ENCODE measurements at places on chromosomes 7 and 10. TPM values are rescaled to one million over a fixed set of nuclear protein-coding genes. Genes with fewer than 3 reads are reported as not detected.

SFTPA1 gene
- not detected for polyA plus RNA-seq

TEX47 gene
- polyA plus RNA-seq, result not detected

FKBP6 gene
- 0.10 TPM for polyA plus RNA-seq

HIP1 gene
- 6.4 TPM for polyA plus RNA-seq

TMEM176A gene
- 62.0 TPM for polyA plus RNA-seq

NYAP1 gene
- polyA plus RNA-seq, result not detected

HTR5A gene
- polyA plus RNA-seq, result not detected

ZNF33A gene
- polyA plus RNA-seq, result 9.9 TPM

FAM25A gene
- not detected for polyA plus RNA-seq

DNA sequence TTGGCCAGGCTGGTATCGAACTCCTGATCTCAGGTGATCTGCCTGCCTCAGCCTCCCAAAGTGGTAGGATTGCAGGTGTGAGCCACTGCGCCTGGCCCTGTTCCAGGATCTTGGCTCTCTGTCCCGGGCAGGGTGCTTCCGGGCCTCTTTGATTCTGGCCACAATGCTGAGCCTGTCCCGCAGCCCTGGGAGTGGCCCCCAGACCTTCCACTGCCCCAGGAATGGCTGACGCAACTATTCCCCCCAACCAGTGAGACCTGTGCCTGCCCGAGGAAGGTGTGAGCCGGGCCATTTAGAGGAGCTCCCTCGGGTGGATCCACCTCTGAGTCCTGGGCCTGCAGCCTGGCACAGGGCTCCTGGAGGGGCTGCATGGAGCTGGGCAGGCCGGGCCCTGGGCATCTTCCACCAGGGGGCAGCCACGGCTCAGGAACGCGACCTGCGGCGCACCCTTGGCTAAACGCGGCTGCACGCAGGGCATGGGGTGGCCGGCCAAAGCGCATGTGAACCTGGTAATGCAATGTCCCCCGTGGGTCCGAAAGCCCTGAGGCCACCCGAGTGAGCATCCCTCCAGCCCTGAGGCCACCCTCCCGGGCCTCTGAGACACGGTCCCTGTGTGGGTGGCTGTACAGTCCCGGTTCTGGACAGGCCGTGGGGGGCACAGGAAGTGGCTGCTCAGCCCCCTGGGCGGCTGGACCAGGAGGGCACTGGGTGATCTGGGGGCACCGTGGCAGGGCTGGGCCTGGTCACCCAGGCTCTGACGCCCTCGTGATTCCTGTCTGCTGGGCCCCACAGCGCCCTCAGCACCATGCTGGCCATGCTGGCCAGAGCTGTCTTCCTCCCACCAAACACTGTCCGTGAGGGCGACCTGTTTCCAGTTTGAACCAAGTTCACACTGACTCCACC is 24.8 kb downstream of the GRIFIN start:
- peak; percentile 93 for DNase-seq

DNA sequence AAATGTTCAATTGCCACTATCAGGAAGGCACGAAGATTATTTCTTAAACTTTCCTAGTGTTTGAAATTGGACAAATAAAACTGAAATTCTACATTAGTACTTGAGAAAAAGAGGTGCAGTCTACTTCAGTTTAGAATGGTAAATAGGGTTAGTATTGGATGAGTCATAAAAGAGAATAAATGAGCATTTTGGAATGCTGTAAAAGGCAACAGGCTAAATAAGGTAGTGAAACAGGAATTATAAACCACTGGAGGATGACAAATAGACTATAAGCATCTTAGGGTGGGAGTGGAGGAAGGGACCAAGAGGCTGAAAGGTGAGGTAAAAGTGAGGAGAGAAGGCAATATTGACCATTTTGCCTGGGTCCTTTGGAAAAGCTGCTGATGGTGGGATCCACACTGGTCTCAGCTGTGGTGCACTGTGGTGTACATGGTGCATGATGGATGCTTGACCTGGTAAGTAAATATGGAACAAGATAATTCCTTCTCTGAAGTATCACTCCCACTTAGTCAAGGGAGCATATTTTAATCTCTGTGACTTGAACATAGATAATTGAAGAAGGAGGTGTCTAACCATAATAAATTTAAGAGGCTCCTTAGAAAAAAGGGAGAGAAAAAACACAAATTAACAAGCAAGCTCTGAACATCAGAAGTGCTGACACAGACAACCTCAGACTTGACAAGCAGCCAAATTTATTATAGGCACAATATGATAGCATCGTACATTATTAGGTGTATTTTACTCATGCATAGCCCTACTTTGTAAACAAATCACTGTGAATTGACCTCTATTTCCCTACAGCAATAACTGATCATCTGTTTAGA is 76.4 kb upstream of the SCIN start:
- DNase-seq, result no peak

GRCh38 chr10:59064759-59065539 is 111.5 kb upstream of the PHYHIPL start:
- DNase-seq, result no peak

GRCh38 chr10:85003083-85003482 is 674.7 kb downstream of the CCSER2 start:
- no peak for DNase-seq

- no peak for DNase-seq
These were observed 32.6 kb downstream of the GRID1 start for GRCh38 chr10:86333826-86334487.

- no peak for DNase-seq
These were observed 14.6 kb downstream of the CHRM2 start for GRCh38 chr7:136883046-136883445.

DNA sequence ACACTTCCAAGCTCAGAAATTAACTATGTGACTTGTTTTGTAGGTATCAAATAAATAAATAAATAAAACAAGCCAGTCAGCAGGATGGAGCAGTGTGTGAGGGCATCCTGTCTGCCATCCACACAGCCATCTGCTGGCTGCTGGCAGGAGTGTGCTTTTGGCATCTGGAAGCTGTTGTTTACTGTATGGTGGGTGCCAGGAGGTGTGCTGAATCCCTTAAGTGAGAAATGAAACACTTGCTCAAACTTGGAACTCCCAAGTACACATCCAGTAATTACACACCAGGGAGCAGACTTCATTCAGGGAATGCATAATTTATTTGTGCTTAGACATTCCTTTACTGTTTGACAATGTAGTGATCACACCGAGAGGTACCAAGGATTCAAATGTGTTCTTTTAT is 16.9 kb upstream of the TAX1BP1 start:
- peak; percentile 59 for DNase-seq

DNA sequence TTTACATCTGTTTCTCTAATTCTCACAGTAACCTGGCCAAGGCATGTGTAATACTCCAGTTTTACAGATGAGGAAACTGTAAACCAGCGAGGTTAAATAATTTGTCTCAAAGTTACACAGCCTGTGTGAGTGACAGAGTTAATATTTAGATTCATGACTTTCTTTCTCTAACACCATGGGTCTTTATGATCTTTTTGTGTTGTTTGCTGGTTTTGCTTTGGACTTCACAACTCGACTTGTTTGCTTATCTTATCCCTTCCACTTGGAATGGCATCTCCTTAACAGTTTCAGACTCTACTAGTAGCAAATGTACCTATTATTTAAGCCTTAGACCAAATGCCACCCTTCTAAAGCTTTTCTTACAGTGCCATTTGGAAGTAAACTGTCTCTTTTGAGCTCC is 34.4 kb downstream of the MXI1 start:
- no peak for DNase-seq

- DNase-seq, result no peak
These were observed 26.6 kb downstream of the CHST3 start for GRCh38 chr10:71990706-71991269.

- DNase-seq, result peak; percentile 41
These were observed 11.2 kb upstream of the ARPC1A start for GRCh38 chr7:99314504-99314903.

- DNase-seq, result no peak
These were observed 209.3 kb downstream of the PLXNA4 start for GRCh38 chr7:132367004-132367403.

GRCh38 chr10:130817046-130817624 is 494.4 kb downstream of the TCERG1L start:
- no peak for DNase-seq

GRCh38 chr10:49599546-49599945 is 10.6 kb upstream of the SLC18A3 start:
- no peak for DNase-seq

- no peak for DNase-seq
These were observed 61.8 kb upstream of the SLC35B4 start for GRCh38 chr7:134378562-134378961.

DNA sequence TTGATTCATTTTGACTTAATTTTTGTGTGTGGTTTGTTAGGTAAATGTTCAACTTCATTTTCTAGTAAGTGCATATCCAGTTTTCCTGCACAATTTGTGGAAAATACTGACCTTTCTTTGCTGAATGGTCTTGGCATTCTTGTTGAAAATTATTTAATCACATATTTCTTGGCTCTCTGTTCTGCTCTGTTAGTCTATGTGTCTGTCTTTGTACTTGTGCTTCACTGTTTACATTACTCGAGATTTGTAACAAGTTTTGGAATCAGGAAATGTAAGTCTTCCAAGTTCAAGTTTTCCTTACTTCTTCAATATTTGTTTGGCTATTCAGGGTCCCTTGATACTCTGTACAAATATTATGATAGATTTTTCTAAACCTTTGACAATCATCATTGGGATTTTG is 838.2 kb upstream of the POM121L12 start:
- no peak for DNase-seq

GRCh38 chr7:137417464-137417863 is 73.9 kb upstream of the PTN start:
- no peak for DNase-seq

GRCh38 chr10:8189458-8189857 is 135.0 kb downstream of the GATA3 start:
- DNase-seq, result no peak

Data from stomach (tissue), 19 donors.